ENCODE measurements at places on chromosomes 4 and X.

DNA sequence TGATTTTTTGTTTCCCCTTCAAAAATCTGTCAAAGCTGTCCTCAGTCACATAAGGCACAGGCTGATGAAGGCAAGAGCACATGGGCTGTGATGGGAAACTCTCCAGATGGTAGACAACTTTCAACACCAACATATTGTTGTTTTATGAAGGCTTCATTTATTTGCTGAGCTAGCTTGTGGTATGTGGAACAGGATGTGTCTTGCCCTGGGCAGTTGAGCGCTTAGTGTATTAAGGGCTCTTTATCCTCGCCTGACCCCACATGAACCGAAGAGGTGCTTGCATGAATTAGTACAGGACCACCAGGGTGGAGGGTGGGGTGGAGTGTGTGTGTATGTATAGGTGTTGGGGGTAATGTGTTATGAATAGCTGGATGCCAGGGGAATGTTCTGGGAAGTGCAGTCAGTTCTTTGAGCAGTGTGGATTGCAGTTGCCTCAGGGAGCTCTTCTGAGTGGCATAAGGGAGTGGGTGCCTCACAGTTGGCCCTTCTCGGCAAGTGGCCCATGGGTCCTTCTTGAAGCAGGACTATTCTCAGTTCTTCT, 103.1 kb downstream of the PHEX start:
- no peak for DNase-seq

- DNase-seq = peak; percentile 2
Observed at GRCh38 chrX:149284616-149285015, 220.5 kb downstream of the IDS start.

DNA sequence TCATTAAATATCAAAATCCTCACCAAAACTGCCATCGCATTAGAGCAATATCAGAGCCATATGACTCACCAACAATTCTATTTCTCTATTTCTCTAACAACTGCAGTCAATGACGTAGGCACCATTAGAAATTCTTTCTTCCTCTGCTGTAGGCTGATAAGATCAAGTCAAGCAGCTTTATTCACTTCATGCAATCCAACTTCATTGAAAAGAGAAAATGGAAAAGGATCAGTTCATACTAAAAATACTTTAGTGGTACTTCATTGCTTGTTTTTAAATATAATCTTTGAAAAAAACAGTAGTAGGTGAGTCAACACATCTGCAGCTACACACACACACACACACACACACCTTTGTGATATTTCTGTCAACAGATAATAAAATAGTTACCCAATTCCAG, 345.3 kb upstream of the TENM3 start:
- DNase-seq = no peak

DNA sequence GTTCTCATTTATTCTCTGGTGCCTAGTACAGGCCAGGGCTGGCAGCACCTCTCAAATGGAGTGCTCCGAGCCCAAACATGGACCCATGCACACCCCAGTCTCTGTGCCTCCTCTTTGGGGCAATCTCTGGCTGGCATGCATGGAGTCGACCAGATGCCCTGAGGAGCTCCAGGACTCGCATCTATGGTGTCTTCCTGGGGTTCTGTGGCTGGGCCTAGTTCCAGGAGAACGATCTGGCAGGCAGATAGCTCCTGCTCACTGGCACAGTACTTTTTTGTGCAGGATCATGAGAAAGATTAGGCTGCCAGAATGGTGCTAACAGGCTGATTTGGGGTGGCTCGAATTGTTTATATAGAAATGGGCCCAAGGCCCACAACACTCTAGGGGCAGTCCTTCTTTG, 72.0 kb upstream of the PJA1 start:
- DNase-seq = no peak

DNA sequence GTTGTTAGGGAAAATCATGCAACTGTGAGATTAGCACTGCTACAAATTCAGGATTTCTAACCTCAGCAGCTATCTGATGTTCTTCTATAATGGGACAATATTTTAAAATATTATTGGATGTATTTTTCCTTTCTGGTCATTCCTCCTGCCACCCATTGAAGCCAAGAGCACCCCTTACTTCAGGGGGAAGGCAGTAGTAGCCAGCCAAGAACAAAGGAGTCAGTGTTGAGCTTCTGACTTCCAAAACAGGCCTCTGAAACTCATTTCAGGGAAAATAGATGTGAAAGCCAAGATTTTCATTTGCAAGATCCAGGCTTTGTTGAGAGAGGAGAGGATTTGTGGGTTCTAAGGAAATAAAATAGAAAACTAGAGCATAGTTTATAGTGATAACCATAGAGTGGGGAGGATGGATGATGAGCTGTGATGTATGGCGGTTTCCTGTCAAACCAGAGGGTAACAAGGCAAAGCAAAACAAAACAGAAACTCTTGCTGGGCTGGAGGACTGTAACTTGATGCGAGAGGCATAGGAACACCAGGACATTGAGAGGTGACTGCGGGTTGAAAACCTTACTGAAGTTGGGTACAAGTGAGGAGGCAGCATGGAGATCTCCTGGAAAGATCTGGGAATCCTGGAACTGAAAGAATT, 173.7 kb upstream of the LEF1 start:
- peak; percentile 28 for DNase-seq

GRCh38 chr4:152021788-152022438, 261.1 kb upstream of the GATB start:
- DNase-seq = no peak

- peak; percentile 67 for DNase-seq
Observed at GRCh38 chr4:88283661-88284438, 511 bp downstream of the PPM1K start.

- DNase-seq = no peak
Observed at GRCh38 chr4:41537292-41537890, 566 bp upstream of the LIMCH1 start.

DNA sequence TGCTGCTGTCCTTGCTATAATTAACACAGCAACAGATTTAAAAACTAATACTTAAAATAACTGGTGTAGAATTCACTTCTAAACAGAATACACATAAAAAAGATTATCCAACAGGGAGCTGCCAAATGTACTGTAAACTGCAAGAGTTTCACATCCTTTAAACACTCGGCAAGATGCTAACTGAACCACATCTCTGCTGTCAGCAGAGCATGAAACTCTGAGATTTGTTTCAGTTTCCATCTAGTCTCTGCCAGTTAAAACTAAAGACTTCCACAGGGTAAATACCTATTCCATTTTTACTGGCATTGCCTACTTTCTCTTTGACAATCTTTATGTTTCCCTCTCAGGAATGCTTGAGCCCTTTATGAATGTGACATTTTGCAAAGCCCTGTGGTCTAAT, 127.7 kb downstream of the SLC7A11 start:
- DNase-seq = no peak
